Activated CD4-positive, CD25-positive, alpha-beta regulatory T cell treated with anti-CD3 and anti-CD28 coated beads, Interleukin-2, amount 50 U/mL, for 24 hours (primary cell): ENCODE measurements at places on chromosomes 2 and 18.

DNA sequence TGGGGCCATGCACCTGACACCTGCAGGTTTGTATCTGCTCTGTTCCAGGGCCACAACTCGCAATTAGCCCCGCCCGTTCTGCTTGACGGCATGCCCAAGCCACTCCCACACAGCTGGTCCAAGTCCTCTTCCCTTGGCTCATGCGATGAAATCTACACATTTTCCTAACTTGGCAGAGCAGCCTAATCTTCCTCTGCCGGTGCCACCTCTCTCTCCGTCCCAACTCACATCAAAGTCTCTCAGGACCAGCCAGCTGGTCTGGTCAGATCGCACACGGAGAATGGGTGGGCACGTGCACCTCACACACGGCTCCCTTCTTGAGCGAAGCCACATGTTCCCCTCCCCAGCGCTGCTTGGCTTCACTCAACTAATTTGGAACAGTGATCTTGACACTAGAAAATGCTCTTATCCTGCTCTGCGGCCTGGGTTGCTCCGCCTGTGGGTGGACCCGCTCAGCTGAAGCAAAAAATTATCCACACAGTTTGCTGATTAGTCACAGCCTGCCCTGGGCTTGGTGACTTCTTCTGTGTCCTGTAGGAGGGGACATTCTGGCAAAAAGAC, 176.7 kb downstream of the NRP2 start:
- no peak for ATAC-seq

DNA sequence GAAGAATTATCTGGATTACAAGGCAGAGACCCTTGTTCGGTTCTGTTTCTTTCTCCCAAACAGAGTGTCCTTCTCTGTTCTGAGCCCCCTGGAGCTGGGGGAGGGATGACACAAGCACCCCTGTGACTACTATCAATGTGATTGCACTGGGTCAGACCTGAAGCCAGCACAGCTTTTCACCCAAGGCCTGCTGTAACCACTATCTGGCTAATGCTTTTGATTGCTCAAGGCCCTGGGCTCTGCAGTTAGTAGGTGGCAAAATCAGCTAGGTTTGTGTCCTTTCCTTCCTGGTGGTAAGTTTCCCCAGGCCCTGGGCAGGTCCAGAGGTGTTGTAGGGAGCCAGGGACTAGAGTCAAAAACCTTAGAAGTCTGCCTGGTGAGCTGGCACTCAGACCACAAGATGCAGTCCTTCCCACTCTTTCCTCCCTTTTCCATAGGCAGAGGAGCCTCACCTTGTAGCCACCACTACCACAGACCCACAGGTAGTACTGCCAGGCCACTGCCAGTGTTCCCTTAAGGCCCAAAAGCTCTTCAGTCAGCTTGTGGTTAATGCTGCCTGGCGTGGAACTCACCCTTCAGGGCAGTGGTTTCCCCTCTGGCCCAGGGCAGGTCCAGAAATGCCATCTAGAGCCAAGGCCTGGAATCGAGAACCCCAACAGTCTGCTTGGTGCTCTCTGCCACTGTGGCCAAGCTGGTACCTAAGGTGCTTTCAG, 83.0 kb downstream of the FAM117B start:
- no peak for ATAC-seq

DNA sequence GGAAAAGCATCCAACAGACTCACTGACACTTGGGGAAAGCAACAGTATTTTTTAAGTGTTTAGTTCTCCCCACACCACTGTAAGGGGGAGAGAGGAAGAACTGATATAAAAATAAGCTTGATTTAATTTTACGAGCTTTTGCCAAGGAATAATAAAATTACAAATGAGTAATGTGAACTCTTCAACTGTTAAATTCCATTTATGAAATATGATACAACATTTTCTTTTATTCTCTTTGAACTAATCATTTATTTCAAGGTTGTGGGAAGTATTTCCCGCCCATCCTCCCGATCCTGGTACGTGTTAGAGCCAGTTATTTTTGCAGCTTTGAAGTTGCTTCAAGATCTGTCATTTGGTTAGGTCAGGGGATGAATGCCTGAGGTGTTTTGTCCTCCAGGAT, 35.2 kb downstream of the WDPCP start:
- no peak for ATAC-seq

DNA sequence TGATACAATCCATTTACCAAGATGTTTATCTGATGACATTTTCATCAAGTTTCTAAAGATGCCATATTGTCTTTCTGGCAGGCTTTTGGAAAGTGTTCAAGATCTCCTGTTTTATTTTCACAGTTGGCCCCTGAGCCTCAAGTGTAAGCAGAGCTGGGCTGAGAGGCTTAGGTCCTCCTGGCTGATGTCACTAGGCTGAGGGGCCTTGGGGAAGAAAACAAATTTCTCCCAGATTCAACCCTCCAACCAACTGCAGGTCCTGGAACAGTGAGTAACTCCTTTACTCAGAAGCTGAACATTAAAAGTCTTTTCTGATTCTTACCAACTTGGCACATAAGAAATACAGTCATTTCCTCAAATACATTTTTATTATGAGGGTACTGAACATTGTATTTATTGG, 14.9 kb upstream of the IL1RL1 start:
- ATAC-seq = peak; percentile 21

GRCh38 chr2:231470246-231470900, 6.1 kb upstream of the NCL start:
- no peak for ATAC-seq

DNA sequence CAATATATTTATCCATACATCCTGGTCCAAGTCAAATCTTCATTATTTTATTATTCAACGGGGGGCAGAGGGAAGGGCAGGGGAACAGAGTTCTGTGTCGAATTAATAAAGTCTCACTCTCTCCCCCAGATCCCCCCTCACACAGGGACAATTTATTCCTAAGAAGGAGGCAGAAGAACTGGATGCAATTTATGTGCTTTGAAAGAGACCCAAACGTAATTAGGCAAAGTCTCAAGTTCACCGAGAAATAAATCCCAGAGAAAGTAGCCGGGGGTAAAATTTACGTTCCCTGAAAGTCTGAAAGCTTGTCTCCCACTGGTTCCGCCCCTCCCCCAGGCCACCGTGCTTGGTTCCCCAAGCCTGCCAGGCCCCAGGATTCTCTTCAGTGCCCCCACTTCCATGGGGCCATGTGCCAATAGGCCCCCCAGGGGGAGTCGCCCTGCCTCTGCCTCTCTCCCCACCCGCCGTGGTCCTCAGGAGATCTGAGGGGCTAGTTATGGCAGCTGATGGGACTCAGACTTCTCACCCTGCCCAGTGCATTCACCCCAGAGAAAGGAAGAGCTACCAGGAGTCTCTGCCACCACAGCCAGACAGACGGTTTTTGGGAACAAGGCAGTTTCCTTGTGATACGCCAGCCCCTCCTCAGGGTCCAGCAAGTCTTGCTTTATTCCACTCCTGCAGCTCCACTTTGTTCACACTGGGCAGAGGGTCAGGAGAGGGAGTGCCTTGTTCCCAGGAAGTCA, 215.5 kb downstream of the CYP26B1 start:
- ATAC-seq = no peak

- ATAC-seq = no peak
Measured at GRCh38 chr2:42859006-42859552, 66.7 kb upstream of the HAAO start.

DNA sequence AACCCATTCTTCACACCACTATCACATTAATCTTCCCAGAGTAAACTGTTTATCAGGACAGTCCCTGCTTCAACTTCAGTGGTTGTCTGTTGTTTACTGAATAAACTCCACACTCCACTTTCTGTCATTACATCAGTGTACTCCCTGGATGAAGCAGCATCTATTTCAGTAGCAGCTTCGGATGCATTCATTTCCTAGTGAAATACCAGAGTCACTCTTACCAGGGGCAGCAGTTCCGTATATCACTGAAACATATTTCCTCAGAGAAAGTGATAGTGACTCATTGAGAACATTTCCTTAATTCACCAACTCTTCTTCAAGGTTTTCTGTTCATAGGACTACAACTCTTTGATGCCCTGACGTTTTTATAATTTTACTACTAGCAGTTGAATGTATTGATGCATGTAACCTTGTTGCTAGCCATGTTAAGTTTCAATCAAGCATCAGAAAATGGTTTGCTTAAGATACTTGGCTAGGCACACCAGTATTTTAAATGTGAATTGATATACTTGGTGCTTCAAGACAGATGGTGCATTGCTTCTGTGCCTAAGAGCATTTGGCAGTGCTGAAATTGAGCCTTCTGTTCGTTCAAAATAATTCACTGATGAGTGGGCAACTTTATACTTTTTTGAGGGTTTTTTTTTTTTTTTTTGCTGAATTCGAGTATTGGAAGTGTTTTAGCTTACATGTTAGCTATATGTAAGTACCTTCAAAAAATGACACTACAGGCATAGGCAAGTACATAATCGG, 92.3 kb downstream of the UBE2E3 start:
- no peak for ATAC-seq
